ENCODE measurements at places on chromosomes 3 and 15. TPM values are rescaled to one million over a fixed set of nuclear protein-coding genes. Genes with fewer than 3 reads are reported as not detected.

- DNase-seq, result no peak
Observed at GRCh38 chr3:196624907-196625306, 14.6 kb upstream of the NRROS start.

DNA sequence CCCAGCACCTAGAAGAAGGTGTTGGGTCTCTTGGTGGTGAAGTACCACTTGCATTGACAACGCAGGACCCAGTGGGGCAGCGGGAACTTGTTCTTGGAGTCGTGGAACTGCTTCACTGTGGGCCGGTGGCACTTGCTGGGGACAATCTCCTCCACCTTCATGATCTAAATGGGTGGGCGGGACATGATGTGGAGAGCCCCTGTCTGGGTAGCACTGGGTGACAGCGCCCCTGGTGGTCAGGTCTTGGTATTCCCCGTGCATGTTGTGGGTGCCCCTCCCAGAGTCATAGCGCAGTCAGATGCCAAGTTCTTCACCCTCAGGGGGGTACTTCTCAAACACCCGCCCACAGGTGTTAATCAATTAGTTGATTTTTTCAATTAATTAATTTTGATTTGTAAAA lies 60.2 kb downstream of the AGBL1 start:
- DNase-seq, result no peak

- no peak for DNase-seq
Observed at GRCh38 chr3:85800676-85801075, 841.9 kb downstream of the CADM2 start.

- DNase-seq, result no peak
Observed at GRCh38 chr3:156489462-156489911, 65.4 kb downstream of the SSR3 start.

GRCh38 chr15:79944622-79945021 lies 26.4 kb downstream of the BCL2A1 start:
- DNase-seq, result no peak

GRCh38 chr3:16770792-16771191 lies 114.0 kb upstream of the PLCL2 start:
- DNase-seq, result no peak

DNA sequence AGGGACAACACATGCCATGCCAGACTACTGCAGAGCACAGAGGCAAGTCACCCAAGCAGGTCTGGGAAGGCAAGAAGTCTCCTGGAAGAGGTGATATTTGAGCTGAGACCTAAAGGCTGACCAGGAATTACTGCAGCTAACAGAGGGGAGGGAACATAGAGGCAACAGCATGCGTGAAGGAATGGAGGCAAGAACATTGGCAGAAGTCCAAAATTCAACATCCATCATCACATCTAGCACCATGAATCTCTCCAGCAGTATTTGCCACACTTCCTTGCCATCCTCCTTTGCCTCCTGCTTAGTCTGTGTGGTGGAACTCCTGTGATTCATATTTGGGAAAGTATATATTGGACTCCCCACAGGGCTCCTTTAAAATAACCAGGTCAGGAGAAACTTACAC lies 870 bp upstream of the TSEN2 start:
- no peak for DNase-seq

GRCh38 chr3:181999314-181999713 lies 287.6 kb downstream of the SOX2 start:
- DNase-seq, result no peak

GRCh38 chr3:82186017-82186416 lies 424.6 kb upstream of the GBE1 start:
- no peak for DNase-seq

DNA sequence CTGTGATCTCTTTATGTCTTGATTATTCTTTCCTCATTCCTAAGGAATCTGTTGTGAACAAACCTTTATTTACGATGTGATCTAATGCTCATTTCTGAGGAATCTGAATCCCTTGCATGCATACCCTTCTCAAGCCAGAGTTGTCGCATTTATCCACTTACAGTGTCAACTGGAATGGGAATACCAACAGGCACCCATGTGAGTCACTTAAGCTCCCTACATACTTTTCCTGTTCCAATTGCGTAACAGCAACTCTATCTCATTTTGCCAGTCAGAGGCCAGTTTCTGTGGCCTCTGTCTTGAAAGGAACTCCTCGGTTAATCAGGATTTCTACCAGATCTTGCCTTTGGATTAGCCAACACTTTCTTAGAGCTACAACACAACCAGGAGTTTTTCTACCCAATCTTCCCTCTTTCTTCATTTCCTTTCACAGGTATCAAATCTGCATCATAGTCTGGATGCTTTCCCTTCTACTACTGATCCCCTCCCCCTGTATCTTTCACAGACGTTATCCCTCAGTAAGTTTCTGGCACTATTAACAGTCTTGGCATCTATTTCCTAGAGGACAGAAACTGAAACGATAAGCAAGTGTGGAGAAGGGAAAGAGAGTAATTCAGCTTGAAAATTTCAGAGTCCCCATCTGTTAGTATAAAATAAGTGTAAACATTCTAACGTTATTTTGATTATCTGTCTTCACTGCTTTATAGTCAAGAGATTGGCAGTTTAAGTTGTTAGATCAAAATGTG lies 66.8 kb upstream of the BCHE start:
- DNase-seq, result no peak

DNA sequence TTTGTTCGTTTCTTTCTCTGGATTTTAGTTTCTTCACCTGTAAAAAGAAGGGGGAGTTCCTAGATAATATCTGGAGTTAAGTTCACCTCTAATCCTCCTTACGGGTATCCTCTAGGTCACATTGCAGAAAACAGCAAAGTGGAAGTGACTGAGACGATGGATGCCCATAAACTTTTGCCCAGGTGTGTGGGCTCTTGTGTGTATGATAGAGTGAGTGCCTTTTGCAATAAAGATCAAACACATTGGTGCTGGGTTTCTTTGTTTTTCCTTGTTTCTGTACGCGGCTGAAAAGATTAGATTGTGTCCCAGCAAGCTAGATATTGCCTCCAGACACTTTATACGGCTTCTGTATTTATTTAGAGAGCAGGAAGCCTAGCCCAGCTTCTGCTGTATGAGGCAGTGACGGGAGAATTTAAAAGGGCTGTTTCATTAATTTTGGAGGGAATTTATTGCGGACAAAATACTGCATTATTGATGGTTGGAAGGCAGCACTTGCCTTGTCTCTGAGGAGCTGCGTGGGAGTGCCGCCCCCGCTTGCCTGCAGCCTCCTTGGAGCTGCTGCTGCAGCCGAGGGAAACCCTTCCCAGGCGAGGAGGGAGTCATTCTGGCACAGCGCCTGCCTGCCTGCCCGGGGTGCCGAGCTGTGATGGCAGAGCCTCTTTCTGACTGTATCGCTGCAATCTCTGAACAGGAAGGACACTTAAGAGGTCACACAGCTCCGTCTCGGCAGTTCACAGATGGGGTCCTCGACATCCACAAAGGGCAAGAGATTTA lies 38.5 kb downstream of the PYDC2 start:
- no peak for DNase-seq

- DNase-seq, result no peak
Observed at GRCh38 chr3:70352215-70352614, 39.8 kb upstream of the MDFIC2 start.

GRCh38 chr3:100748220-100748619 lies 38.9 kb downstream of the TFG start:
- DNase-seq, result no peak

GRCh38 chr3:81419228-81419627 lies 342.2 kb downstream of the GBE1 start:
- DNase-seq, result no peak

The CFAP91 gene
- total RNA-seq, result 0.39 TPM

The FBXL22 gene
- total RNA-seq, result 1.0 TPM
